ENCODE measurements at places on chromosomes 6 and 20.

GRCh38 chr6:113104541-113104940 is 752.6 kb upstream of the MARCKS start:
- DNase-seq: no peak

GRCh38 chr20:9577397-9577796 is 63.0 kb downstream of the LAMP5 start:
- DNase-seq: no peak

GRCh38 chr6:7747016-7747415 is 21.1 kb downstream of the BMP6 start:
- DNase-seq: no peak

GRCh38 chr6:101986476-101986875 is 593.0 kb downstream of the GRIK2 start:
- DNase-seq: no peak

DNA sequence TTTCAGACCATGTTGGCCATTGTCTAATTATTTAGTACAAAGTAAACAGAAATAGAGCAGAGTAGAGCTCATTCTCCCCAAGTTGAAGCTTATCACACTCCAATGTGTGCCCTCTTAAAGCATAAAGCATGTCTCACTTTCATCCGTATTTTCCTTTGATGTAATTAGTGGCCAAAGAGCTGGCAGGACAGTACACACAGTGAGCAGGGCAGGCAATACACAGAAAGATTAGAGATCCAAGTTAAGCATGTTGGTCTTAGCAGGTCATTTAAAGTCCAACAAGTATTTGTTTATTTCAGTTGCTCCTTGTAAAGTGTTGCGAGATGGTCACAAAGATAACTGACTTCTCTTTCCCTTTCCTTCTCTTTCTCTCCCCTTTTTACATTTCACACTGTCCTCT is 47.2 kb downstream of the RFX6 start:
- no peak for DNase-seq

DNA sequence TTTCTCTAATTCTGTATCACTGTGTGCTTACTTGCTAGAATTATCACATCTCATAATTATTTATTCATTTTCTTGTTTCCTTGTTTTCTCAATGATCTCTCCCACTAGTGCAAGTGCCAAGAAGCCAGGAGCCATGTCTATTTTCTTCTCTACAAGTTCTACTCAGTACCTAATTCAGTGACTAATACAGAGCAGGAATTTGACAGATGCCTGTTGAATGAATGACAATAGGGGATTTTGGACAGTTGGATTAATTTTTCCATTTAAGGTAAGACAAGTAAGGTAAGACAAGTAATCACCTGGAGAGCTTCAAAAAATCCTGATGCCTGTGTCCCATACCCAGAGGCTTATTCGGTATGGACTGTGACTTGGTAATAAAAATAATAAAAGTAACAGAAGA is 81.0 kb downstream of the EDN1 start:
- no peak for DNase-seq

GRCh38 chr20:16539280-16540021 is 33.8 kb downstream of the KIF16B start:
- no peak for DNase-seq

DNA sequence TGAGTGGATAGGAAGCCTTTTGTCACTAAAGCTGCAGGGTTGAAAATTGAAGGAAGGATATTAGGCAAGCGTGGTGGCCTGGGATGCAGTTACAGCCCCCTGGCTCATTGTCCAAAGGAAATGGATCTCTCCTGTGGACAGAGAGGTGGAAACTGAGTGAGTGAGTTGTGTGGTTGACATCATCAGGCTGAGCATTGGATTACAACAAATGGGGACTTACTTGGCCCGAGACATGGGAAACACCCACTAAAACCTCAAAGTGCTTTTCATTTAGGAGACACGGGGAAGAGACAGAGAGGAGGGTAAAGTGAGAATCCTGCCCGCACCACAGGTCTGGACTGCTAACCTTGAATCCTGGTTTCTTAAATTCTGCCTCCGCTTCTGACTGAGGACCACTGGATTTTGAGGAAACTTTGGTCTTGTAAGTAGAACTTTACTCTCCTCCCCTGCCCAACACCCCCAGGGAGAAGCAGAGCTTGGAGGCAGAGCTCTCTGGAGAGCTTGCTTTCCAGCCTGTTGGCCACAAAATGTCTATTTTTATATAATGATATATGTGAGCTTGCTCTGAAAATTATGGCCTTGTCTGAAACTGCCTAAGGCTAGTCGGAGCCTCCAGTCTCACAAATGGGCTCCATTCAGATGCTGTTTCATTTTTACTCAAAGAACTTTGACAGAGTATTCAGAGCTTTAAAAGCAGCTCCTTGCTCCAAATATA is at the start of gene PKIG:
TSS of gene PKIG (plus strand) at position 269 of the 715 bp plus-strand sequence. CDS start 31,978 bp downstream, outside the sequence.
- DNase-seq: no peak

DNA sequence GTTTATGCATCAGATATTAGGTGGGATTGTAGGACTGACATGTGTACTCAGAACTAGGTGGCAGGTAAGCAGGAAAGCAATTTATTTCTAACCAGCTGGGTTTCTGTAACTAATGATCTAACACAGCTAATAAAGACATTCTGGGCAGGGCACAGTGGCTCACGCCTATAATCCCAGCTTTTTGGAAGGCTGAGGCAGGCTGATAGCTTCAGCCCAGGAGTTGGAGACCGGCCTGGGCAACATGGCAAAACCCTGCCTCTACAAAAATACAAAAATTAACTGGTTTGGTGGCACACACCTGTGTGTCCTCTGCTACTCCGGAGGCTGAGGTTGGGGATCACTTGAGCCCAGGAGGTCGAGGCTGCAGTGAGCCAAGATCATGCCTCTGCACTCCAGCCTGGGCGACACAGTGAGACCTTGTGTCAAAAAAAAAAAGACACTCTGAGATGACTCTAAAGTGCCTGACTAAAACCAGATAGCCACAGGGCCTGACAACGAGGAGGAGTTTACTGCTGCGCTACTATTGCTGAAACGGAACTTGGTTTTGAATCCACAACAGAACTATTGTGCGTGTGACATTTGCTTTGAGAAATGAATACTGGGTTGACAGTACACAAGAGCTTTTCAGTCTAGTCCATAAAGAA is 29.2 kb upstream of the CEP85L start:
- peak; percentile 9 for DNase-seq

- no peak for DNase-seq
Observed at GRCh38 chr6:4970739-4971395, 33.0 kb downstream of the RPP40 start.

GRCh38 chr6:37554480-37554819 is 54.8 kb upstream of the CCDC167 start:
- no peak for DNase-seq

DNA sequence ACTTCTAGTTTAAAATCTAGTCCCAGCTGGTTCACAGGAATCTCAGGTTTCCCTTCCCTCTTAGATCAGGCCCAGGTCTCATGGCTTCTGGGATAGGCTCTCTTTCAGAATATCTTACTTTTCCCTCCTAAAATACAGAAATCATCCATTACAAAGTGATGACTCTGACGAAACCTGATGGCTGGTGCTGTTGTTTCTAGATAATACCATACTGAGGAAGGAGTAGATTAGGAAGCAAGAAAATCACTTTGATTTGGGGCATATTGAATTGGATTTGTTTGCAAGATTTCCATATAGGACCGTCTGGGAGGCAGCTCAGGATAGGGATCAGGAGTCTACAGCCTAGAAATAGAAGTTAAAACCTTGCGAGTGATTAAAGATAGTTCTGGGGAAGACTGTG is 3.6 kb downstream of the ZKSCAN3 start:
- DNase-seq: no peak

- DNase-seq: no peak
Observed at GRCh38 chr6:119879731-119880130, 530.2 kb upstream of the MAN1A1 start.

- no peak for DNase-seq
Observed at GRCh38 chr6:150822932-150823331, 42.6 kb upstream of the MTHFD1L start.

- DNase-seq: no peak
Observed at GRCh38 chr20:58927490-58928061, 53.5 kb upstream of the NELFCD start.

- no peak for DNase-seq
Observed at GRCh38 chr6:160379466-160379865, 31.3 kb downstream of the SLC22A3 start.

DNA sequence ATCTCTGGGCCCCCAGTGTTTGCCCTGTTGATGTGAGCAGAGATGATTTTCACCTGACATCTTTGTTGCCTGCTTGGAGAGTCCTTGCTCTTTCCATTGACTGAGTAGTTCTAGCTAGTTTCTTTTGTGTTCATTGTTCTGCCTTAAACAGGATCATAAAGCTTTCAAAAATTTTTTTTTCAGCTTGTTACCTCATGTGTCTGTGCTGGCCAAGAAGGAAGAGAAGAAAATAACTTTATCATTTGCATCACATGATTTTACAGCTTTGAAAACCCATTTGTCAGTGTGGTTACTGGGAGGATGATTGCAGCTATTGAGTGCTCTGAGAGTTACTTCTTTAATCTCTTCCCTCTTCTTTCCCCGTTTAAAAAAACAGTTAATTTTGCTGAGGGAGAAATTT is 16.0 kb downstream of the FOXO3 start:
- no peak for DNase-seq

DNA sequence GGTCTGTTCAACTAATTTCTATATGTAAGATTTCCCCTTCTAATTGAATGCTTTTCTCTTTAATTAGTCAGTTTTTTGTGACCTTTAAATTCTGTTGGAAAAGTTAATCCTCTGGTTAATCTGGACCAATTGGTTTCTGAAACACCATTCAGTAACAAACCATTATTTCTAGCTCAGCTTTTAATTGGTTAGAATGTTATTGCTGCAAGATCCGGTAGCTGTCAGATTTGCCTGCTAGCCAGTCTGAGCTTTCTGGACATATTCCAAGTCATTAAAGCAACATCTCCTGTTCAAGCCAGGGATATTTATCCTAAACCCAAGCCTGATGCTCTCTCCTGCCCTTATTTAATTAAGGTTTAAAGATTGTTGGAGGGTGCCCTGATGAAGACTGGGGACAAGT is 55.1 kb upstream of the FBXL4 start:
- DNase-seq: no peak

DNA sequence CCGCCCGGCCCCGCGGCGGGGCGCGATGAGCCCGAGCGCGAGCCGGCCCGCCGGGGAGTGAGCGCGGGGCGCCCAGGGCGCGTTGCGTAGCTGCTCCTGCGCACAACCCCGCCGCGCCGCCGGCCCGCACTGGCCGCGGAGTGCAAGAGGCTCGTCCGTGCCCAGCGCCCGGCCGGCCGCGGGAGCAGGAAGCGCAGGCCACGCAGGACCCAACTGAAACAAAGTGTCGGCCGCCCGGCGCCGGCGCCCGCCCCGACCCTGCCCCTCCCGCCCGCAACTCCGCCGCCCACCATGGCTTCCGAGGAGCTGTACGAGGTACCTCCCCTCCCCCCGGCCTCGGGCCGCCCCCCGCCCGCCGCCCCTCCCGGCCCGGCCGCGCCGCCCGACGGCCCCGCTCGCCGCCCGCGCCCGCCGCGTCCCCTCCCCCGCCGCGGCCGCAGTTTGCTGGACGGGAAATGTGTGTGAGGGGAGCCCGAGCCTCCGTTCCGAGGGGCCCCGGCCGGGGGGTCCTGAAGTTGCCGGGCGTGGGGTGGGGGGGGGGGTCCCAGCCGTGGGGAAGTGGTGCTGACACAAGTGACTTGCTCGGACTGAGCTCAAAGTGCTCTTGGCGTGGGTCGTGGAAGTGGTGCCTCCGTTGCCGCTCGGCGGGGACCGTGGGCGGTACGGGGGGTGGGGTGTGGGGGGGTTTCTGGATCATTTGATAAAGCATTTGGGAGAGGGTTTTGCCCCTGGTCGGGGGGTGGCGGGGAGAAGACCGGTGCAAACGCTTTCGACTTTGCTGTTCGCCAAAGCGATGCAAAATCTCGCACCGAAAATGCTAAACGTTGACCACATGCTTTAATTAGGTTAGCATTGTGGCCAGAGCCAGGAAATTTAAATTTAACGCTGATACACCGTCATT is 539 bp downstream of the CDYL start:
- peak; percentile 42 for DNase-seq

DNA sequence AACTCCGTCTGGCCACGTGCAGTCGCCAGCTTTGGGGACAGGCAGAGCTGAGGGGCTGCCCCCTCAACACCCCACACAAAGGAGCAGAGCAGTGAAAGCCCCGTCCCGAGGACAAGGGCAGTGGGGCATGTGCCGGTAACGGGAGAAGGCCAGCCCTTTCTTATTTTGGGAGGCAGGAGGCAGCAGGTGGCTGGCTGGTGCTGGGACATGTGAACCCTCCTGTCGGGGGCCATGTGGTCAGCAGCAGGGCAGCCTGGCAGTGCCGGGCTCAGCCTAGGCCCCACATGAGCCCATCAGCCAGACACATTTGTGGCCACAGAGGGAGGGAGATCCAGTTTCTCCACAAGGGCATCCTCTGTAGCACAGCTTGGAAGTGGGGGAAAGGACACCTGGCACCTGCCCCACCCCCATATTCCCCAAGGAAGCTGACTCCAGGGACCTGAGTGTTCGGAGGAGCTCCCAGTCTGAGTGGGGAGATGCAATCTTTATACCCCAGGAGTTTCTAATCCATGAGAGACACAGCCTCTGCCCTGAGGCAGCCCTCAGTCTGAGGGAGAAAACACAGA is 137.6 kb downstream of the MRPL14 start:
- no peak for DNase-seq

DNA sequence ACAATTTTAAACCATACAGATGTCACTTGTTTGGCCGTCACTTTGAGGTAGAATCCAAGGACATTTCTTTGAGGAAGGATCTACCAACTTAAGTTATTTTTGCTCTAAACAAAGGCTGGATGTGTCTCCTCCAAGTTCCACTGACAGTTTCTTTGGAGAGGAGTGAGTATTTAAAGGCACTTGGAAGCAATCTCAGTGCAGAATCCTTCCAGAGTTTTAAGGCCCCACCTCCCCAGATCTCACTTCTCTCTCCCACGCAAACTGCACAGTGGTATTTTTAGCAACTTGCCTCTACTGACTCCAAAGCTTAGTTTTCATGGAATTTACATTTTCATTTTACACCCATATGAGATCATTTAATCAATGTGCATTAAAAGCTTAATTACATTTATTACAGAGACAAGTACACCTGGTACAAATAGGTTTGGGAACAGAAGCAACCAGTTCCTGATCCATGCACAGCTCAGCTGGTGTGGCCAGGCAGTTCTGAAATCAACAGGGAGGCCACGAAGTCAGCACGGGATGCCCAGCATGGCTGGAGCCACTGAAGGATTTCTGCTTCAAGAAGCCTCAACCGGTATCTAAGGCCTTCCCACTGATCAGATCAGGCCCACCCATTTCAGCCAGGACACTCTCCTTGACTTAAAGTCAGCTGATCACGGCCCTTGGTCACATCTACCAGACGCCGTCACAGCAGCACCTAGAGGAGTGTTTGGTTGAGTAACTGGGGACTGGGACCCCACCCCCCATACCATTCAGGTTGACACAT is 109.8 kb downstream of the SYCP2 start:
- DNase-seq: no peak

DNA sequence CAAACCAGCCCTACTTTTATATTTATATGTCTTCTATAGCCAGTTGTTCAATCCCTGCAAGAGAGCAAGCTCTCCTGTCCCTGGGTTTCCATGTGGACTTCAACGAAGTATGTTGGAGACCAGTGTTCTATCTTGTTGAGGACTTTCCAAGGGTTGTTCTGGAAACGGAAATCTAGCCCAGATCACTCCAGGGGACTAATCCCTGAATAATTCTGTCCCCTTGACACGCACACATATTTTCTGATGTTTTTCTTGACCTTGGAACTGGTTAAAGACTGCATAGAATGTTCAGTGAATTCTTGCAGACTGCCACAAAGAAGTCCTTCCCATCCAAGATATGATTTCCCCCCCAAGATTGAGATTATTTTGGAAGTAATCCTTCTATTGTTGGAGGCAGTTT is 9.5 kb upstream of the MYLK2 start:
- no peak for DNase-seq

All from activated CD4-positive, alpha-beta T cell treated with anti-CD3 and anti-CD28 coated beads for 4 hours (primary cell).